ENCODE measurements at places on chromosomes 7 and 10.

DNA sequence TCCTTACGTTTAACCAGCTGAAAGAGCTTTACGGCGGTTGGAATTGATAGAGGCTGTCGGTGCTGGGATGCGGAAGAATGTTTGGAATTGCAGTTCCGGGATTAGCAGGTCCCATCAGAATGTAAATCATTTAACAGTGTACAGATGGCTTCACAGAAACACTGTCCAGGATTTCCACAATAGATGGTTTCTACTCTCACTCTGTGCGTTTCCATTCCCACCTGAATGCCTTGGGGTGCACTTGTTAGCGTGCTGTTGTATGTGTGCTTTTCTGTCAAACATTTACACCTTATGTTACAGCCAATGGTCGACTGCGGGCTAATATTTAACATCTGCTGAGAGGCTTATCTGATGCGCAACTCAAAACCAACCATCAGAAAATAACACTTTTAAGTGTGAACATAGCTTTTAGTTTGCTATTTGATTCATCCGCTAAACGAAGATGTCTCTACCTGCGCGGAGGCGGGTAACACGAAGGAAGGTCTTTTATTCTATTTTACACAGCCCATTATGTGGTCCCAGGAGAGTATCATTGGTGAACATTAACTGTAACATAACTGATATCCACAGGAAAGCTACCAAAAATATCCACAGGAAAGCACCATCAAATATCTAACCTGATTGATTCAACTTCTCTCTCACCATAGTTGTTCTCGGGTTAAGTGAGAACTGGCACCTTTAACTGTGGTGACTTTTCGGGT, 179.0 kb downstream of the PRPF18 start:
- no peak for DNase-seq

DNA sequence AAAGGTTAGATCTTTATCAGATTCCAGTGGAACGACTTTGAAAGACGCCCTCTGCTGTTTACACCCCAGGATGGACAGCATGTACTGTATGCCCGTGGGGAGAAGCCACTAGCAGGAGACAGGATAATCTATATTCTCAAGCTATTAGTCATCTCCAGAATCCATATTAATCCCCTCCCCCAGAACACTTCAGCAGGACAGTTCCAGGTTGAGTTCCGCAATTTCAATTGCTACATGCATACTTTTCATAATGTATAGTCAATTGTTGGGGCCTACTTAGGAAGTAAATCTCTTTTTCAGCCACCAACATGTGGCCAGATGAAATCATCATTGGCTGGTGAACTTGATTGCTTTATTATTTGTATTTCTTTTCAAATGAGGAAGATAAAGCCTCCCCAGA, 313.1 kb upstream of the SMIM30 start:
- no peak for DNase-seq

DNA sequence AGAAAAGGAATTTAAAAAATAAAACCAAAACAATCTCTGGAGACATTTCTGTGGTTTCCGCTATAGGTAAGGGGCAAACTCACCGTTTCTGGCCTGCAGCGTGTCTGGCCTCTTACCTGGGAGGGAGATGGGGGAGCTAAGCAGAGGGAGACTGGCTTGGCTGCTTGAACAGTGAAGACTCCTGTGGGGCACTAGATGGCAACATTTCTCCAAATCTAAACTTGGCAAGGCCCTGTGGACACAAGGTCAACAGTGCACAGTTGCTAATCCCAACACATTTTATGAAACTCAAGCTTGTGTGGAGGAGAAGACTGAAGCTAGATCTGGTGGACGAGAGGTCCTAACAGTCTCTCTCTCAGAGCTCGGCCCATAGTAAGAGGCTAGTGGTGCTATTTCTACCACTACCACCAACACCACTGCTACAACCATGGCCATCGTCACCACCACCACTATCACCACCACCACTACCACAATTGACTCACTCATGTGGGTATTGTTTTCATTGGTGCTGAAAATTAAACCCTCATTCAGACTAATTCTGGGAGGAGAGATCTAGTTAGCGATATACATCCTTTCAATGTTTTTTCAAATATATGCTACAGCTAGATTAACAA, 28.4 kb upstream of the CDHR3 start:
- DNase-seq = peak; percentile 75

DNA sequence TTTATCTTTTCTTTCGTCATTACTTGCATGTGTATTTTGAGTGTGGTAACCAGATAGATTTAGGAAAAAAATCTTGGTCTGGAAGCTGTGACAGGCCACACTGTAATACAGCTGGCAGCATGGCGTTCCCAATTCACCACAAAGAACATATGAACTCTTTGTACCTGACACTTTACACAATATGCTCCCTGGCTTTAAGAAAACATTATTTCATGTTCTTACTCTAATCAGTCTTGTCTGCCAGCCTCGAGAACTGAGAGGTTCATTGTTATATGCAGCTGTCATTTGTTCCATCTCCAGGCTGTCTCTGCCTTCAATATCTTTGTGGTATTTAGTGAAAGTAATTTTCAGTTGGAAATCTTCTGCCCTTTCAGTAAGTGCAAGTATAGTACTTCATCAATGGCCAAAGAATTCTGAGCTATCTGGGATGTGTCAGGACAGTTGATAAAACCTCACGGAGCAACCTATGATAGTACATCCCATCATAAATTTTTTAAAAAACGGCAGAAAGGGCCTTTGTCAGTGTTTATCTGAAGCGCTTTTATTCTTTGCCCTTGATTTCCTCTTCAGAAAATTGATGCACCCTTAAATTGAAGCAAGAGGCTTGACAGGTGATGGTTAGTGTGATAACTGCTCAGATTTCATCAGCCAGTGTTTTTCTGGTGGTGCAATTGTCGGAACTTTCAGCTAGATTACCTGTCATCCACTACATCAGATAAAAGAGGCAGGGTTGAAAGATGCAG, 146.3 kb upstream of the SP8 start:
- DNase-seq = no peak

DNA sequence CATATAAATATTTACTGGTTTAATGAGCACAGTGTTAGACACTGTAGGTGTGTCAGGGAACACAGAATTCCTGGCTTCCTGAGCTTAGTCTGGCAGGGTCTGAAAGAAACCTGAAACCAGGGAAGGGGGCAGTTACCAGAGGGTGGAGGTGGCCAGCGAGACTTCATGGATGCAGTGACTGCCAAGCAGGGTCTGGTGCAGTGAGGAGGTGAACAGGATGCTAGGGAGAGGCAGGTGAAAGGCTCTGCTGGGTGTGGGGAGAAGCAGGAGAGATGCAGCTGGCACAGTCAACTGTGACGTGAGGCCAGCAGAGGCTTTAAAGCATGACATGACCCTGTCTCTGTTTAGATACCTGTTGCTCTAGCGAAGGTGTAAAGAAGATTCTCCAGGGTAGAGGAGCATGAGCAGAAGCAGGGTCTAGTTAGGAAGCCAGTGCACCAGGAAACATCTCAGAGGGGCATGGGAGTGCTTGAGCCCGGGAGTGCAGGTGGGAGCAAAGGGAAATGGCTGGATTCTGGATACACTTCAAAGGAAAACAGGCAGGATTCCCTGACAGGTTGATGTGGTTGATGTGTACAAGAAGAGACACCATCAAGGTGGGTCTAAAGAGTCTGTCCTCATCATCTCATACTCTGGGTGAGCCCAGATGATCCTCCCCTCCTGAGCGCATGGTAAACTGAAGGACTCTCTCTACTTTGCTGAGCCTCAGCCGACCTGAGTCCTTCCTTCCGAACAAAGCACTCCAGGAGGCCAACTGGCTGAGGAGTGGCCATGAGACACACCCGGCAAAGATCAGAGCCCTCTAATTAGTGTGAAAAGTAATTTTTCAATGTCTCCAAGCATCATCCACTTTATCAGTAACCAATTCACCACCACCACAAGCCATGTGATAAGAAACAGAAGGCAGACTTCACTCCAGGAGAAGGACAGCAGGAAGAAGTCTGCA, 186.8 kb downstream of the COBL start:
- no peak for DNase-seq

- no peak for DNase-seq
These were observed 15.3 kb downstream of the MKLN1 start for GRCh38 chr7:131342864-131343442.

GRCh38 chr10:94363251-94363565, 469 bp upstream of the NOC3L start:
- DNase-seq = no peak

DNA sequence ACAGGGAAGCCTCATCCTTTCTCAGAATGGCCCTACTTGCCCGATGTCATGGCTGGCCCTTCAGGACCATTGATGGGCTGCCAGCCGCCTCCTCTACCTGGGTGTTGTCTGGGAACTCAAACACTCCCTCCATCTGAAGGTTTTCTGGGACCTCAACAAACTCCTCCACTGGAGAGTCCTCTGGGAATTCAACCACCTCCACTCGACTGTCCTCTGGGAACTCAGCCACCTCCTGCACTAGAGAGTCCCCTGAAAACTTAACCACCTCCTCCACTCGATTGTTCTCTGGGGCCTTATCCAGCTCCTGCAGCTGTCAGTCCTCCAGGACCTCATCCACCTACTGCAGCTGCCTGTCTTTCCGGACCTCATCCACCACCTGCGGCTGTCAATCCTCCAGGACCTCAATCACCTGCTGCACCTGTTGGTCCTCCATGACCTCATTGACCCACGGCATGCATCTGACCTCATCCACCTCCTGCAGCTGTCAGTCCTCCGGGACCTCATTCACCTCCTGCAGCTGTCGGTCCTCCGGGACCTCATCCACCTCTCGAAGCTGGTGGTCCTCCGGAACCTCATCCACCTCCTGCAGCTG, 37.1 kb downstream of the MAT1A start:
- DNase-seq = no peak

- no peak for DNase-seq
These were observed 205.4 kb upstream of the C7orf33 start for GRCh38 chr7:148385009-148385682.

- no peak for DNase-seq
These were observed 73.2 kb downstream of the PPP1R9A start for GRCh38 chr7:94980418-94981142.

GRCh38 chr10:48890888-48891850, 48.5 kb downstream of the LRRC18 start:
- no peak for DNase-seq

DNA sequence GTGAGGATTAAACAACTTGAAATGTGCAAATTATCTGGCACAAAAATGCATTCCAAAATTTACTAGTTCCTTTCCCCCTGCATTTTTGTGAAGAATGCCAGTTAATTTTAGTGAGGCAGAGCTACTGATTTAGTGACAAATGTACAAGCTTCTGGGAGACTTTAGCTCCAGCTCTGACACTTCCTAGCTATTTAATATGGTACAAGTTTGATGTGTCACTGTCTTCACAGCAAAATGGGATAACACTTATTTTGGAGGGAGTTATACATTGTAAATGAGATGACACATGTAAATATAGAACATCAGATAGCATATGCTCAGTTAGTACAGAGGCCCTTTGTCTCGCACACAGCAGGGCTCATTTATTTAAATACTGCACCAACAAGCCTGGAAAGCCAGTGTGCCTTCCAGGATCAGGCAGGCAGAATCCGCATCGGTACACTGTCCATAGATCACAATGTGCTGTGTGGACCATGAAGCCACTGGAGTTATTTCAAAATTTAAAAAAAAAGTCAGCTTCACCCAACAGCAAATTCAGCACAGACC, 48.7 kb downstream of the ELMO1 start:
- DNase-seq = no peak

DNA sequence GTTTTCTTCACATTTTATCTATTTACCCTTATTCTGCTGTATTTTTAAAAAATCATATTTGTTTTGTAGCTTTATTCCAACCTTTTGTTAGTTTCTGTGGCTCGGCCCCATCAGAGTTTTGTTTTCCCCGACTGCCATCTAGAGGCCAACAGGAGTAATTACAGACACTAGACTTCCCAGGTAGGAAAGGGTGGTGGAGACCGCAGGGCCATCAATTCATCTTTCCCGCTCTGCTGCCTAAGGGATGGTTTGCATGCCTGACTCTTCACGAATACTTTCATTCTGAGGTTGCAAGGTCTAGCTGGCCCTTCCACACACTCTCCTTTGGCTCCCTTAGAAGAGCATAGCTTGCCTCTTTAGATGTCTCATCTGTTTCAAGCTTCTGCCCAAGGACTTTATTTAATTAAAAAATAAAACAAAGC, 38.3 kb downstream of the LYZL2 start:
- peak; percentile 2 for DNase-seq

DNA sequence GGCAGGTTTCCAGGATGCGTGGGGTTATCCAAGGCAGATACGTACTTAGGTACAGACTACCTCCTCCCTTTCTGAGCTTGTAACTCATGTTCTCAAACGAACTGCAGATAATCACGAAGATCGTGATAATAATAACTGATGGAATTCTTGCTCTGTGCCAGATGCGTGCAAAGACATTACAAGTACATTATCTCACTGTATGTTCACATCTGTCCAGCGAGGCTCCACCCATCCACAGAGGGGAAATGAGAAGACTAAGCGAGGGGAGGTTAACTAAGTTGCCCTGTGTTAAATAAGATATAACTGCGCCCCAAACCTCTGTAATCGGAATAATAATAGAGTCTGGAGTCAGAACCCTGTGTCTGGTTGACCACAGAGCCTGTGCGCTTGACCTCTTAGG, 1.9 kb downstream of the GALNT17 start:
- DNase-seq = no peak

DNA sequence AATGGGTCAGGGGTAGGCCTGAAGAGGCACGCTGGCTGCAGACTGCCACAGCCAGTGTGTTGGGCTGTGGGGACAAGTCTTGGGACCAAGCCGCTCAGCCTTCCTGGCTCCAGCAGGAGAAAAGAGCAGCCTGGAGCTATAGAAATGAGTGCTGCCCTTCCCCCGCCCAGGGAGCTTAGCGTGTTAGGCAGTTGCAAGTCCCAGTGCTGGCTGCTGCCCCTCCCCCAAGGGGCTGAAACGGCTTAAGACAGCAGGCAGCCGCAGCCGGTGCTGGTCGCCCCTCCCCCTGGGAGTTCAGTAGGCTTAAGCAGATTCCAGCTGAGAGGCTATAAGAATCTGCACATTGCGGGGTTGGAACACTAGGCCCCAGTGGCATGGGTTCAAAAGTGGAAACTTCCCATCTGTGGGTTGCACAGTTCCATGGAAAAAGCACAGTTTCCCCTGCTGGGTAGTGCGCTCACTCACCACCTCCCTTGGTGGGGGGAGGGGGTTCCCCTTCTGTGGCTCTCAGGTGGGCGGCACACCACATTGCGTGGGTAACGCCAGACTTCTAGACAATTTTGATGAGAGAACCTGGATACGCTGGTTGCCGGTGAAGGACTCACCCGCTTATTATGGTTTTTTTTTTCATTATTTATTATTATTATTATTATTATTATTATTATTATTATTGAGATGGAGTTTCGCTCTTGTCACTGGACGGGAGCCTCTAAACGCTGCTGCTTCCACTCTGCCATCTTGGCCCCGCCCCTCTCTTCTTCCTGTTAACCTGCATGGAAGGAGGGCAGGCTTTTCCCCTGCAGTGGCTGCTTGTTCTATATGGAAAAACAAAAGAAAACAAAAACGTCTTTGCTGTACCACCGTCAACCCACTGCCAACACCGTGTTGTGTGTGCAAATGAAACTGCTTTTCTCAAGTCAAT, 151.1 kb downstream of the CXCL12 start:
- no peak for DNase-seq

DNA sequence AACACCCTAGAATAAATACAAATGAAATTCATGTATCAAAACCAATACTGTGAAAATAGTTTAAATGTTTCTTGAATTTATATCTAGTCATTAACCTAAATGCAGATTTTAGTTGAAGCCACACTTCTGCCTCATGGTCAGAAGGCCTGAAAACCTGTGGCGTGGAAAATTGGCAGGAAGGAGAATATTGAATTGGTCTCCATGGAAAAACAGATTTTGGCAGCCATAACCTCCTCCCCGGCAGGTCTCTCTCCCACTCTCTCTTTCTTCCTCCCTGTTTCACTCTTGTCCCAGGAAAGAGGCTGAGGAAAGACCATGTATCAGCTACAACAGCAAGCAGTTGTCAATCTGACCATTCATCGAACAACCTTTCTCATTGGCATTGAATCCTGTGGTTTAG, 160.6 kb upstream of the YAE1 start:
- no peak for DNase-seq
